ENCODE measurements at places on chromosomes 2 and 18.
A peak's percentile ranks its signal among the peaks of the same experiment; 100 is the strongest.

DNA sequence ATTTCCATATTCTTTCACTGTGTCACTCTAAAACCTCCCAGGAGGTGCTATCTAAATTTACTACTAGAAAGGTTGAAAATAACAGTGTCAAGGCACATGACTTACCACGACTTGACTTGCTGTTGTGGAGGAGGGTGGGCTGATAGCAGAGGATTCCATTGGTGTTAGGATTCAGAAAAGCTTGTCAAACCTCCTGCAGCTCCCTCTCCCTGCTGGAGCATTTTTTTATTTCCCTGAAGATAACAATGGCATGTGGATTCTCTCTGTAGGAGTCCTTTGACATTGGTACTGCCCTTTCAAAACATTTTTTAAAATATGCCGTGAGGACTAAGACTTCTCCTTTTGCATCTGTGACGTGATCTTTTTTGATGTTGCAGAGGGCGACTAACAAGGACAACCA lies 696.9 kb upstream of the GYPC start:
- no peak for DNase-seq

DNA sequence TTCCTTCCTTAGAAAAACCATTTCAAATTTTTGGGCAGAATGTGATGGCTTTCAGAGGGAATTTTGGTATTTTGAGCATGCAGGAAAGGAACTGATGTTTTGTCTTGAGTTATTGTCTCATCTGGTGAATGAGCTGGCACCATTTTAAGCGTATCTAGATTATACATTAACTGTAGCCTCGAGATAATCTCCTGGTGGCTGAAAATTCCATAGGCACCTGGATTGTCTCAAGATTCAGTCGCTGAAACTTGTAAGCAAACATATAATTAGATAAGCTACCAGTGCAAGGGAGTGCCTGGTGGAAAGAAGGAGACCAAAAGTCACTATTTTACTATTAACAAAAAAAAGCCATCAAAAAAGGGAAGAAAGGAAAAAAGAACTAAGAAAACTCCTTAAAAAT lies 687.8 kb upstream of the DDX18 start:
- no peak for DNase-seq

DNA sequence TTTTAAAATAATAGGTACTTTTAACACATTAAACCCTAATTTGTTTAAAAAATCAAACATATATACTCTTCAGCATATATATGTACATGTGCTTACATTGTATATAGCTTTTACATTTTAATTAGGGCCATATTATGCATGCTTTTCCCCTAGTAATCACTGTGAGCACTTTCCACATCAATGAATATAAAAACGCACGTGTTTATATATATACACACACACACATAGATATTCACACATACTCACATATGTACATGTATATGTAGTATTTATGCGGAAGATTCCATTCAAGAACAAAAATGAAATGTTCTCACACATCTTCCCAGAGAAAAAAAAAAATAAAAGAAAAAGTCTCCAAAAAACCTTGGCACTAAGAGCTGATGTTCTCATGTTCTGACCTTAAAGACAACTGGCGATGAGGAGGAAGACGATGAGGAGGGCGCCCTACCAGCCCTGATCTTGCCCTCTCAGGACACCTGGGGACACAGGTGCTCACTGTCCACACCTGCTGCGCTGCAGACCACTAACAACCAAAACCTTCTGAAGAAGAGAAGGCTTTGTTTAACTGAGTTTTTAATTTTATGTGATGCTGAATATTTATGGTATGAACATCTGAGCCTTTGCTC lies 184.7 kb downstream of the HDAC4 start:
- no peak for DNase-seq

DNA sequence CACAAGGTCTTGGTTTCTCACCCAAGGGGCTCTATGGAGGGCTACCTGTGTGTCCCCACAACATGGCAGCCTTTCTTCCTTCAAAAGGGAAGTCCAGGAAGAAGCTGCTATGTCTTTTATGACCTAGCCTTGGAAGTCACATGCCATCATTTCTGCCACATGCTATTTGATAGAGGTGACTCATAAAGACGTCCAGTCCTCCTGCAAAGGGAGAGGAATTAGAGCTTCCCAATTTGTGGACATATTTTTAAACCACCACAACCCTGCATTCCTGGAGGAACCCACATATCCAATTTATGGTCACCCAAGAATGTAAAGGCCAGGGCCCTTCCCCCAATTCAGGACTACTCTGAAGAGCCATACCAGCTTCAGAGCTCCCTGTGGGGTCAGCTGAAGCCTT lies 246.2 kb downstream of the CYP26B1 start:
- DNase-seq: no peak

DNA sequence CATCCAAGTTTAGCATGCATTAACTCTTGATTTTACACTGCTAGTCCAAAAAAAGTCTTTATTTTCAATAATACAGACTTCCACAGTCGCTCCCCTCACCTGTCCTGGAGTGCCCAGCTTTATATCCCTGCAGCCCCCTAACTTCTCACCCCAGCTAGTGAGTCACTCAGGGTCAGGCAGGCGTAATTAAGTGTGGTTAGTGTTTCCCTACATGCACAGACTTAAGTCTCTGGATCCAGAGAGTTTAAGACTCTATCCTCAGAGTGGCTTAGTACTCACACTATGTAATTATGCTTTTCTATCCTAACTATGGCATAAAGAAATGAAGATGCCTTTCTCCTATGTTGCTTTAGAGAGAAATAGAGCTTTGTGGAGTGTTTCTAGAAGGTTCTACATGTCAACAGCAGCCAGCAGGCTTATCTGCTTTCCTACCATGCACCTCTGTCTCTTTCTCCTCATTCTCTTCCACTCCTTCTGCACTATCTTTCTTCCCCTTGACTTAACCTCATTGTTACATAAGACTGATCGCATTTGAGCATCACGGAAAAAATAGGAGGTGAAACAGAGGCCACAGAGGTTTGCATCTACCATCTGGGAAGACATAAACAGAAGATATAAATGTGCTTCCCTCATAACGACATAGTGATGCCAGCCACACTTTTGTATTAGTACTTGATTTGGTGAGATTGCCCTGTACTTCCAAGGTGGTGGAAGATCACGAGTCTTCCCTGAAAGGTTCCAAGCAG lies 34.4 kb upstream of the PMAIP1 start:
- no peak for DNase-seq

DNA sequence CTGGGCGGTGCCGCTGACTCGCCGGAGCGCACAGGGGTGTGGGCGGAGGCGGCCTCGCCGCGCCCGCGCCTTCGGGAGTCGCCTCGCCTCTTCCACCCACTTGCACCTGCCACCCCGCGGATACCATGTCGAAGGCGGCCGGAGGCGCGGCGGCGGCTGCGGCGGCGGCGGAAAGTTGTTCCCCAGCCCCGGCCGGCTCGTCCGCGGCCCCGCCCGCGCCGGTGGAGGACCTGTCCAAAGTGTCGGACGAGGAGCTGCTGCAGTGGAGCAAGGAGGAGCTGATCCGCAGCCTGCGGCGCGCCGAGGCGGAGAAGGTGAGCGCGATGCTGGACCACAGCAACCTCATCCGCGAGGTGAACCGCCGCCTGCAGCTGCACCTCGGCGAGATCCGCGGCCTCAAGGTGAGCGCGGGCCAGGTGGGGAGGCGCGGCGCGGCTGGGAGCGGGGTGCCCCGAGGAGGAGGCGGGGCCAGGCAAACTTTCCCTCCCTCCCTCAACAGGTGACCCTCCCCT lies 766 bp downstream of the CCDC85A start:
- peak; percentile 44 for DNase-seq

DNA sequence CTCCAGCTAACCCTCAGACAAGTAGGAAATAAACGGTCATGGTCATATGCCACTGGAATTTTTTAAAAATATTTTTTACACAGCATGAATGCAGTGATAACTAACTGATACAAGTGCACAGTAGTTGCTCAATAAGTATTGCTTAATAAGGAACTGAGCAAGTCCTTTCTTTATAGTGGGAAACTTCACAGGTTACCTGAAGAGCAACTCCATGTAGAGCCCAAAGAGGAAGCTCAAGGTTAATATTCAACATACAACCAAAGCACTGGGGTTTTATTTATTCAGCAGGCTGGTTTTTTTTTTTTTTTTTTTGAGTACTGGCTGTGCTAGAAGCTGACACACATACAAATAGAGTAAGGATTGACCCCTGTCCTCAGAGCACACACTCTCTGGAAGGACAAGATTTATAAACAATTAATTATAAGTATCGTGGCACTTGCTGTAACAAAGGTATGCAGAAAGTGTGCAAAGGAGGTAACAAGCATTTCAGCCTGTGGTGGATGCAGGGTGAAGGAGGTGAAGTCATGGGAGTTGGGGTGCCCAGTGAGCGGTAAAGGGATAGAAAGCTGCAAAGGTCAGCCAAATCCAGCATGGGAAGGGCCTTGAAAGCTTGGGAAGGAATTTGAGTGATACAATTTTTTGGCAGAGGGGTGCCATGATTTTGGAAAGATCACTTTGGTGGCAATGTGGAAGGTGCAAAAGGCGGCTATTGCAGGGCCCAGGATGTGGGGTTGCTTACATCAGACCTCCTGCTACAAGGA lies 52.7 kb downstream of the ATOH8 start:
- DNase-seq: no peak

DNA sequence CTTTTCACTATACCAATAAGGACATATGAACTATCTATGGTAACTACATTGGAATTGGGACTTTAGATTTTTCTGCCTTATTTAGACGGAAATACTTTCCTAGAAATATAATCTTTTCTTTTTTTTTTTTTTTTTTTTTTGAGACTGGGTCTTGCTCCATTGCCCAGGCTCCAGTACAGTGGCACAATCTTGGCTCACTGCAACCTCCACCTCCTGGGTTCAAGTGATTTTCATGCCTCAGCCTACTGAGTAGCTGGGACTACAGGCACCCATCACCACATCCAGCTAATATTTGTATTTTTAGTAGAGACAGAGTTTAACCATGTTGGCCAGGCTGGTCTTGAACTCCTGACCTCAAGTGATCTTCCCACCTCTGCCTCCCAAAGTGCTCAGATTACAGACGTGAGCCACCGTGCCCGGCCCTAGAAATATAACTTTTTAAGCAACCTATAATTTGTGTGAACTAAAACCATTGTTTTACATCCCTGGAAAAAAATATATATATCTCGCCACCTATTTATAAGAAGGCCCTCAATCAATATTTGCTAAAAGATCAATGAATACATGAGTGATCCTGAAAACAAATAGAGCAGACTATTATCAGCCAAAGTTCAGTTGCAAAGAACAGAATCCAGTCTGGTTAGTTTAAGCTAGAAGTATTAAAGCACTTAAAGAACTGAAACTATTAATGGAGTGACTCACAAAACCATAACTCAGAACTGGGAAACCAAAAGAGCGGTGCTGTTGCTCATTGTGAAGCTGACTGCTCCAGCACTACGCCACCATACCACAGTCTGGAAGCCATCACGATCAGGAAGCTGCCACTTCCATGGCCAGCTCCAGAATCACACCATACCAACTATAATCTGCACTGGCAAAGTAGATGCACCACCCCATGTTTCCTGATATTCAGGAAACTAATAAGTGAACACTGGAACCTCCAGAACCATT lies 8.4 kb upstream of the HNRNPLL start:
- DNase-seq: no peak

- DNase-seq: no peak
These were observed 52.9 kb upstream of the XDH start for GRCh38 chr2:31467426-31467825.

DNA sequence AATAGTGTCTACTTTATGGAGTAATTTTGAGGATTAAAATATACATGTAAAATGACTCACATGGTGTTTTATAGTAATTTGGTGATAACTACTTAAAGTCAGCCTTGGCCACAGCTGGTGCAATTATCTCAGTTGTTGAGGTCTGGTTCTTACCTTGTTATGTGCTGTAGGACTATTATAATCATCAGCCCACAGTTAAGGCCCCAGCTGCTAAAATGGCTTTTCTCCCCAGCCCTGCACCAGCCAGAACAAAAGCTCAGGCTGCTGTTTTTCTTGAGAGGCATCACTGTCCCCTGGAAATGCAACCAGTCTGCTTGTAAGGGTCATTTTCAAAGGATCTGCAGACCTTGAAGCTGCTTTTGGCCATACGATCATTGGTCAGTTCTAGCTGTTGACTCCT lies 283.3 kb upstream of the THUMPD2 start:
- DNase-seq: no peak

GRCh38 chr2:135662088-135662487 lies 79.6 kb upstream of the UBXN4 start:
- DNase-seq: no peak
